C1 segment of cervical spinal cord (tissue), 14 donors: ENCODE measurements at places on chromosomes 2 and 18.

GRCh38 chr18:27636576-27637085, 451.5 kb upstream of the CHST9 start:
- DNase-seq = no peak

- DNase-seq = no peak
Observed at GRCh38 chr2:20438334-20439192, 8.3 kb upstream of the RHOB start.

DNA sequence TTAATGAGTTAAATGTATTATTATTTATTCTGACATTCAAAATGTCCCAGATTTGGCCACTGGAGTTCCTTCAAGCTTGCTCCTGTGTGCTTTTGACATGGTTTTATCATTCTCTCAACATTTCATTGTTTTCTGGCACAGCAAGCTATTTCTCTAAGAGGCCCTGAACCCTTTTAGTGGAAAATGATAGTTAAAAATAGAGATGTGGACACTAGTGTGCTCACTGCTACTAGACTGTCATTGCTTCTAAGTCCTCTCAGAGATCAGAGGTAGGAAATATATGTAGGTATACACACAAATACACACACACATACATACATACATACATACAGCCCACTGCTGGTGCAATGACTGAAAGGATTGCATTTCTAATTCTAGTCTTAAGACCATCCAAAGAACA, 25.5 kb downstream of the WDPCP start:
- no peak for DNase-seq

DNA sequence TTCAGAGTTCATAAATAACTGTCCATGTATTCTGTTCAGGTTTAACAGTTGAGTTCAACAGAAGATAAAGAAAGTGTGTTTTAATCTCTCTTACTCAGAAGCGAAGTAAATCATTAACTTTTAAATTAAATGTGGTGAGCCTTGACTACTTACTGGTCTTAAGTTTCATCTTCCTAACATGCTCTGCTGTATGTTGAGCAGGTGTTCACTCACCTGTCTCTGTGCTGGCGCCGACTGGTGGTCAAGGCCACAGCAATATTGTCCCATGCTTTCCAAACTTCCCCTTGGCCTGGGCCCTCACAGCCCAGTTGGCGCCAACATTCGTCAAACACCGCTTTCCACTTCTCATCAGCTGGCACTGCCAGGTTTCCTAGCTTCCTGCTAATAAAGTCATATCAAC, 17.0 kb upstream of the MPP4 start:
- DNase-seq = no peak

DNA sequence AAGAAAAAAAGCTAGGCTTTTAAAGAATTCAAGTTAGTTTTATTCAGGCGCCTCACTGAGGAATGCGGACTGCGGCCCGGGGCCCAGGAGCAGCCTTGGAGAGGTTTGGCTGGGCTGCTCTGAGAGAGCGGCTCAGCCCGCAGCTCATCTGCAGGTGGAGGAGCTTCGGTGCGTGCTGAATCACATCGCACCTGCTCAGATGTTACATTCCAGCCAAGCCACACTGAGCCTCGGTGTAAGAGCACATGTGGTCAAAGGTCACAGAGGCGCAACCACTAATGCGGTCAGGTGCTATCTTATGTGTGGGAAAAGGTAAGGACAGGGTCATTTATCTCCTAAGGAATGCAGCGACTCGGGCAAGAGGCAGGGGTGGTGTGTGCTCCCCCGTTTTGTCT, 17.1 kb upstream of the CNDP1 start:
- DNase-seq = no peak

DNA sequence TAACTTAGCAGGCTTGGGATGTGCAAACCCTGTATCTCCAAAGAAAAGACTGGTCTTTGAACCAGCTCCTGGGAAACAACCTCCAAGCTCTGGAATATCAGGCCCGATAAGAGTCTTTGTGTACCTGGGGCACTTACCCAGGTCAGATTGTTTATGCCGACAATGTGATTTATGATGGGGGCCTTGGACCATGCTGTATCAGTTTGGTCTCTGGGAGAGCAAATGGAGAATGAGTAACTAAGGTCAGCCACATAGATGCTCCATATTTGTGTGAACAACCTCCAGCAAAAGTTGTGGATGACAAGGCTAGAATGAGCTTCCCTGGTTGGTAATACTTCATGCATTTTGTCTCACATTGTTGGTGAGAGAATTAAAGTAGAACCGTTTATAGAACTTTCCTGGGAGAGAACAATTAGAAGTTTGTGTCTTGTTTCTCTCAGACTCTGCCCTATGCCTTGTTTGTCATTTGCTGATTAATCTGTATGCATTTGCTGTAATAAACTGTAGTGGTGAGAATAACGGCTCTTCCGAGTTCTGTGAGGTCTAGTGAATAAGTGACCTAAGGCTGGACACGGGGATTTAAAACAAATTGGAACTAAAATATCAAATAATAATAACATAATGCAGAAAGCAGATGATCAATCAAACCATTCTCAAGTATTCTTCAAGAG, 259.1 kb downstream of the XIRP2 start:
- no peak for DNase-seq

DNA sequence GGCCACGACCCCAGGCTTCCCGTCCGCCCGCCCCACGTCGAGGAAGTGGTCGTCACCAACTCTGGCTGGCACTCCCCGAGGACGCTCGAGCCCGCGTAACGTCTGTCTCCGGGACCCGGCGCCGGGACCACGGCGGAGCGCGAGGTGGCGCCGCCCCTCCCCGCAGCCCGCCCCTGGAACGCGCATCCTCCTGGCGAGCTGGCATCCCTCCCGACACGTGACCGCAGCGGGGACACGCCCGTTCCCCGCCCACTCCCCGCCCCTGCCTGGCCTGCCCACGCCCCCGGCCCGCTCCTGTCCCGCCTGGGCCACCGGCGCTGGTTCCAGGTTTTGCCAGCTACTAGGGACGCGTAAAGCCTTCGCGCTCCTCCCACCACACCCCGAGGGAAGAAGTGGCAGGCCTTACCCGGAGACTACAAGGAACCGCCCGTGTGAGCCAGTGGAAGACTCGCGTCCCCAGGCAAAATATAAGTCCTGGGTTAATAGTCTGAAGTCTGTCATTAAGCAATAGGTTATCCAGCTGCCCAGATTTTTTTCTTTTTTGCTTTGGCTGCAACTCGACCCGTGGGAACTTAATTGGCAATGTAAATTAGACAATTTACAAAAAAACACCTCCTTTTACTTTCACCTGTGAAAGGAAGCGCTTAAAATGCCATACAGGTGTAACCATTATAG, at the start of gene OSBPL1A:
TSS of gene OSBPL1A (minus strand) at position 131 of the 675 bp plus-strand sequence. CDS start 20,291 bp downstream, outside the sequence.
- peak; percentile 91 for DNase-seq

- DNase-seq = no peak
Observed at GRCh38 chr2:124308319-124309062, 283.4 kb downstream of the CNTNAP5 start.

DNA sequence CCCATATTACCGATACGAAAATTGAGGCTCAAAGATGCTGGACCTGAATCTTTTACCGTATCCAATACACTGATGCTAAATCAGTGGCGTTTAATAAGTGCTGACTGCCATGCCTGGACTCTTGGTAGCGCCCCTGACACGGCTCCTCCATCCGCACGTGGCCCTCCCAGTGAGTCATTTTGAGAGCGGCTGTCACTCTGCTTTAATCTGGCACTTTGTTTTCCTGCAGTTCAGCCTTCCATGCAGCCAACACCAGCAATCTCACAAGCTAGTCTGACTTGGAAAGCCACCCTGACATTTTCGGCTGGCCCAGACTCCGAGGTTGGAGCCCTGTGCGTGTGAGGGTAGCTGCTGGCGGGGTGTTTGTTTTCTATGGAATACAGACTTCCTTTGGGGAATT, 155.1 kb upstream of the LMAN1 start:
- peak; percentile 6 for DNase-seq

DNA sequence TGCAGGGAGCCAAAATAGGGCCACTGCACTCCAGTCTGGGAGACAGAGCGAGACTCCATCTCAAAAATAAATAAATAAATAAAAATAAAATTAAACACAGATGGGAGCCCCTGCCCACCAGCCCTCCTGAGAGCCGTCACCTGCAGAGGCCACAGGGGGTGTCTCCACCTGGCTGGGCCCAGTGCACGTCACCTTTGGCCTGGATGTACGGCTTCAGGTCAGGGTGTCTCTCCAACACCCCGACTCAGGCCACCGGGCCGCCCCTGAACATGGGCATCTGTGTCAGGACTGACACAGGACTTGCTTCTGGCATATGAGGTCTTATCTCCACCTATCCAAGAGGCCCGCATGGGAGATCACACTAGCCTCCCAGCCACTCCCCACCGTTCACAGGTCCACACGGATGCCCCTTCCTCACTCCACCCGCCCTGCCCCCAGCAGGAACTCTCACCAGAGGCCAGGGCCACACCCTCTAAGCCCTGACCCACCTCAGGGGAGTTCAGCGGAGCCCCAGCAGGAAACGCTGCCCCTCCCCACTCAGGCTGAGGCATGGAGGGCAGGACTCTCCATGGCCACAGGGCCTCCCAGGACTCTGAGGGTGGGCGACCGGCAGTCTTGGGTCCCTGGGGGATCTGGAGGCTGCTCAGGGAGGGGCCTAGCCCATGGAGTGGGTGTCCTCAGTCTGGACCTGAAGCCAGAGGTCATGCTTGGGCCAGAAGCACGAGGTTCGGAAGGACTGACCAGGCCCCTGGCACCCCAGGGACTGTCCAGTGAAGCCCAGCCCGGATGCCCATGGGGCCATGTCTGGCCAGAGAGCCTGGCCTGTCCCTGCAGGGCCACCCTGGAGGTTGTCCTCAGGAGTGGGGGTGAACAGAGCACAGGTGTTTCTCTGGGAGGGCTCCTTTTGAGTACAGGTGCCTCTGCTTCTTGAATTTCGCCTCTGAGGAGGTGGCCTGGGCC, 1.6 kb upstream of the CROCC2 start:
- no peak for DNase-seq

DNA sequence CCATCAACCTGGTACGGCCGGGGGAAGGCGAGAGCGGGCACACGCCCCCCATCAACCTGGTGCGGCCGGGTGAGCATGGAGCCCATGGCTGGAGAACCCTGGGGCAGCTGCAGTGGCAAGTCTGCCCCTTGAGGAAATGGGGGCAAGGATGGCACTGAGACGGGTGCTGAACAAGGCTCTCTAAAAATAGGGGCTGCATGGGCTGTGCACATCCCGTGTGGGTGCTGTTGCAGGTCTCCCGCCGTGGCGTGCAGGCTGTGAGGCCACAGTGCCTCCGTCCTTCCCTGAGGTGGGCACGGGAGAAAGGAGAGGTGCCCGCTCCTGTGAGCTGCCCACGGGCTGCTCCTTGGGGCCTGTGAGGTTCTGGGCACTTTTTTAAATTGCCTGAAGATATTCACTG, 99.2 kb downstream of the NFATC1 start:
- DNase-seq = no peak

DNA sequence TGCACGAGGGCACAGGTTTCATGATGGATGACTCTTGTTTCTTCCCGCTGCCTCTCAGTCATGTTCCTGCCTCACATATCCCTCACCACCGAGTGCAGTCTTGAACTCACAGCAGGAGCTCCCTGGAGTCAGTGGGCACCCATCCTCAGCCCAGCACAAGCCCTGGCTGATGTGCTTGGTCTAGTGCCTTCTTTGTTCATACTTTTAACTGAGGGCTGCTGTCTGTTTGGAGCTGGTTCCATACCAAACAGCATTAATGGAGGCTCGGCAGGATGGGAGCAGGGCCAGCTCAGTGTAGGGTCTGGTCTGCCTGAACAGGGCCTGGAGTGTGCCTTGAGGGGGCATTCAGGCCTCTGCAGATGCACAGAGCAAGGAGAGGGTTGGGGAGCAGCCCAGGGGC, 54.5 kb upstream of the GLI2 start:
- no peak for DNase-seq

- DNase-seq = no peak
Observed at GRCh38 chr18:31380912-31381311, 4.3 kb downstream of the DSG4 start.

DNA sequence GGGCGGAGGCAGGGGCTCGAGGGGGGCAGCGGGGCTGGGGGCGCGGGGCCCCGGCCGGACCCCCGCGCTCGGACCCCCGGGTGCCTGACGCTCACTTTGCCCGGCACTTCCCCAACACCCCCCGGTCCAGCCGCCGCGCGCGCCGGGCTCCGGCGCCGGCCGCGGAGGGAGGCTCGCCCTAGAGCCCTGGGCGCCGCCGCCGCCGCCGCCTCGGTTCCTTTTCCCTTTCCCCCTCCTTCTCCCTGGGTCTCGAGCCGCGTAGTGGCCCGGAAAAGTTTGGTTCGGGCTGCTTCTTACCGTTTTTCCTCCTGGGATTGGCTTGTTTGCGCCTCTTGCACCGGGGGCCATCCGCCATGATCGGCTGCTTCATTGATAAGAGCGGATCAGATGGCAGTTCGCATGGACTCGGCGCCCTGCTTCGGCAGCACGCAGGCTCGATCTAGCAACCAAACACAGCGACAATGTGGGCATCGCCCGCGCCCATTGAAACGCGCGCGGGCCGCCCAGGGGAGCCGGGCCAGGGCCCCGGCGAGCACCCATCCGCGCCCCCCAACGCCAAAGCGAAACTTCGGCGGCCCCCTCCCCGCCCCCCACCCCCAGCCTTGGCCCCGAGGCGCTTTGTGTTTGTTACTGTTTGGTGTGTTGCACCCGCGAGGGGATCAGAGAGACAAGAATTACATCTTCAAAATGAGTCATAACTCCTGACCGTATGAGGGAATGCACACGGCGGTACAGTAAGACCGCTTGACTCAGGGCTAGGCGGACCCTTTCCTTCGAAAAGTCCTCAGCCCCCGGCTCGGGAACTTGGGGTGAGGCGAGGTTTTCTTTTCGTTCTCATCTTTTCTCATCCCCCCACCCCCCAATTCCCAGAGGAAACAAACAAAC, 2.7 kb downstream of the ZEB2 start:
- DNase-seq = no peak

- no peak for DNase-seq
Observed at GRCh38 chr2:68302281-68302875, 17.4 kb downstream of the CNRIP1 start.

- no peak for DNase-seq
Observed at GRCh38 chr2:127663566-127664064, 11.7 kb downstream of the LIMS2 start.

- no peak for DNase-seq
Observed at GRCh38 chr18:4391859-4392258, 63.2 kb downstream of the DLGAP1 start.

GRCh38 chr2:113822087-113822815, 65.8 kb upstream of the SLC35F5 start:
- DNase-seq = no peak

GRCh38 chr18:44857081-44857480, 176.4 kb downstream of the SETBP1 start:
- no peak for DNase-seq

- no peak for DNase-seq
Observed at GRCh38 chr2:231661422-231662027, 46.8 kb upstream of the PTMA start.

- DNase-seq = no peak
Observed at GRCh38 chr18:4510711-4511110, 55.6 kb upstream of the DLGAP1 start.

DNA sequence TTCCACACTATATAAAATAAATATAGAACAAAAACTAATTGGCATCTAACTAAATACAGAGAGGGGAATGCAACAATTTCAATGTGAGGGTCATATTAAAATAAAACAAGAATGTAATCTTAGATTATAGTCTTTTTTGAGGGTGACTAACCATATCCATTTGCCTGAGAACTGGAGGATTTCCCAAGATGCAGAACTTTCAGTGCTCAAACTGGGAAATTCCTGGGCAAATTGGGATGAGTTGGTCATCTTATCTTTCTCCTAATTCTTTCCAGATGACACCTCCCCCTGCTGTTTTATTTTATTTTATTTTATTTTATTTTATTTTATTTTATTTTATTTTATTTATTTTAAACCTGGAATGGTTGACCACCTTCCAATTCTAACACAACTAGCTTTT, 846.2 kb downstream of the SLC4A3 start:
- DNase-seq = no peak

GRCh38 chr2:46720592-46721185, 194.9 kb downstream of the MCFD2 start:
- no peak for DNase-seq
